ENCODE measurements at places on chromosomes 3 and 15.

DNA sequence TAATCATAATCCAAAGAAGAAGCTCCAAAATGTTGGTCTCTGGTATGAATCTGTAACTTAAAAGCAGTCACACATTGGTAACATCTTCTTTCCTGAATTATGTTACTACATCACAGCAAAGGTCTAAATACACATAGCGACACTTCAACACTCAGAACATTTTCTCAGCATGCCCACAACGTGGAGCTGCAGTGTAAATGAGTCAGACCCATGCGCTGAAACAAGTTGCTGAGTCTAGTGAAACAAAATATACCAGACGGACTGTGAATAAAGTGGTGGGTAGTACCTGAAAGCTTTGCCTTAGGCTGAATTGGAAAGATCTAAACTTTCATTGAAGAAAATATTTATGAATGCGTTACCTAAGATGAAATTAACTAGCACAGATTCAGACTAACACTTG lies 33.2 kb upstream of the GOLGA8B start:
- DNase-seq: no peak

GRCh38 chr3:41053220-41053619 lies 146.1 kb upstream of the CTNNB1 start:
- no peak for DNase-seq

DNA sequence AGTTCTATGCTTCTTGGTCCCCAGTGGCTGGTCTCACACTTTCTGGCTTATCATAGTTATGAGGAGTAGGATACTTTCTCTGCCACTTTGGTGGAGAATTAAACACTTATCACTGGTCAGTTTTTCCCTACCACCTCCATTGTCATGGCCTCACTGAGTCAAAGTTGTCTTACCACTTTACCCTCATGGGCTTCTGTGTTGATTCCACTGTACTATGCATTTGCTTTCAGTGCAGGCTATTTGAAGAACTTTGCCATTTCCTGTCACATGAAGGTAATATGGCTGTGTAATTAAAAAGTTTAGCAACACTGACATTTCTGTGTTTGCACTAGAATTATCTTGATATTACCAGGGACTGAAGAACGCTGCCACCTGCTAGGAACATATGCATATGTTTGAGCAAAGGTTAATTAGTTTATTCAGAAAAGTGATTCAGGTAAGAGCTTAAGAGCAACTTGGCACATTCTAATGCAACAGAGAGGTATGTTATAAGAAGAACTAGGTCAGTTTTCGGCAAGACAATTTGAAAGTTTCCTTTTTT lies 377.3 kb downstream of the PDCD6IP start:
- DNase-seq: no peak

GRCh38 chr15:60251300-60252070 lies 146.3 kb downstream of the ANXA2 start:
- no peak for DNase-seq

- no peak for DNase-seq
Measured at GRCh38 chr3:33716227-33716626, 1.8 kb downstream of the CLASP2 start.

DNA sequence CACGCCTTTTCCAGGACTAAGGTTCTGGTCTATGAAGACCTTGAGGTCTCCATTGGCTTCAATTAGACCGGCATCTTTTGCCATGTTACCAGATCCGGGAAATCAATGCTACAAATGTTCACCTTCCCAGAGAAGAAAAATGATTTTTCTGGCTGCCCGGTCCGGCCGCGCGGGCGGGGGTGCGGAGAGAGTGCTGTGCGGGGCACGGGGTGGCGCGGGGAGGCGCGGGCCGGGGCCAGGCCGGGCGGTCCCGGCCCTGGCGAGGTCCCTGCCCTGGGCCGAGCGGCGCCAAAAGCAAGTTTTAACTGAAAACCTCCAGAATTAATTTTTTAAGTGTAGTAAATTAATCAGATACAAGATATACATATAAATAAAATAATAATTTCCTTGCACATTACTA lies 128.2 kb downstream of the MINAR1 start:
- DNase-seq: no peak

- DNase-seq: no peak
Measured at GRCh38 chr3:183031826-183032225, 51.5 kb upstream of the DCUN1D1 start.

DNA sequence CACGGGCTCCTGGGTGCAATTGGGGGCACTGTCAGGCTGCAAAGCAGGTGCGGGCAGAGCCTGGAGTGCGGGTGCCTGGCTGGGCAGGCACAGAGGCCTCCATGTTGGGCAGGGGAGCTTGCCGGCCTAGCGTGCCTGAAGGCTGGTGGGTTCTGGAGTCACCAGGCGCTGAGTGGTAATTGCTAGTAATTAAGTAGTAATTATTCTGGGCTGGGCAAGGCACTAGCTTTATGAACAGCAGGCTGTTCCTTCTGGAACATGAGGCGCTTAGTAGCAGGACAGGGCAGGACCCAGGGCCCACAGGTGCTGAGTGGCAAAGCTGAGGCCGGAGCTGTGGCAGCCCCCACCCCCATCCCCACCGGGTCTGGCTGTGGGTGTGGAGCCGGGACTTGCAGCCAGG lies 25.3 kb downstream of the PLXNA1 start:
- DNase-seq: no peak

GRCh38 chr3:129622226-129622874 lies 15.9 kb upstream of the PLXND1 start:
- DNase-seq: no peak

DNA sequence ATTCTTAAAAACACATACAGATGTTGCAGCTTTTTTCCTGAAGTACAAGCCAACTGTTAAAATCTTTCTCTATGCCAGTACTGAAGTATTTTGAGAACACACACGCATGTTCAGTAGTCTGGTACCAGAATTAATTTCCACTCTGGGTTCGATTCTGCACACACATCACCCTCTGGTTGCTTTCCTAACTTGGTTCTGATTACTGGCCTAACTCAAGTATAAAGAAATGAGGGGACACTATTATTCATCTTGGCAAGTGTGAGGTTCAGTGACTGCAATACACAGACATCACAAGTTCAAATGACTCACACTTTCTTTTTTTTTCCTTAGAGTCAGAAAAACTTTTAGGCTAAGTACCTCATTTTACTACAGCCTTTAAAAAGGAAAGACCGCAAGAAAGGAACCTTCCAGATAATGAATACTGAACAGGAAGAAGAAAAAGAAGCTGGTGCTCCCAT lies 37.4 kb upstream of the LDHAL6B start:
- no peak for DNase-seq

DNA sequence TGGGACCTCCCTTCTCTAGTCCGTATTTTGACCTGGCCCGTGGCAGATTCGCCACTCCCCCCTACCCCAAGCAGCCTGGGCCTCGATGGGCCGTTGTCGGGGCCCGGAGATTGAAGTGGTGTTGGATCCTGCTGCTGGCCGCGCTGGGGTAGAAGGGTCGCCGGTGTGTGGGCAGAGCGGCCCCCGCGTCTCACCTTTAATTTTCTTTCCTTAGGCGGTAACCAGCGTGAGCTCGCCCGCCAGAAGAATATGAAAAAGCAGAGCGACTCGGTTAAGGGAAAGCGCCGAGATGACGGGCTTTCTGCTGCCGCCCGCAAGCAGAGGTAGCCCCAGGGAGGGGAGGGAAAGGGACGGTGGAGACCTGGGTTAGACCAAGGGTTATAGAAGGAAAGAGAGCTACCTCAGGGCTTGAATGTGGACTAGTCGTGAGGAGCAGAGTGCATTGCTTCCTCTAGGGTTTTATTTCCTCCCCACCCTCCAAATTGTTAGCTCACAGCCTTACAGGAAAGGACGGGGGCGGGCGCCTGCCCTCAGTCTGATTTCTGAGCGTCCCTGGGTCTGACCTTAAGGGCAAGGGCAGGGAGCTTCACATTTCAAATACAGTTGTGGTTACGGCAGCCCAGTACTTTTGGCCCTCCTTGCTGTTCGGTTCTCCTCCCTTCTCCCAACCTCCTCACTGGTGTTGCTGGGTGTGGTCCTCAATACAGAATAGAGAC lies 799 bp downstream of the SERF2 start:
- no peak for DNase-seq

GRCh38 chr3:141152801-141153678 lies 78.6 kb upstream of the PXYLP1 start:
- no peak for DNase-seq

DNA sequence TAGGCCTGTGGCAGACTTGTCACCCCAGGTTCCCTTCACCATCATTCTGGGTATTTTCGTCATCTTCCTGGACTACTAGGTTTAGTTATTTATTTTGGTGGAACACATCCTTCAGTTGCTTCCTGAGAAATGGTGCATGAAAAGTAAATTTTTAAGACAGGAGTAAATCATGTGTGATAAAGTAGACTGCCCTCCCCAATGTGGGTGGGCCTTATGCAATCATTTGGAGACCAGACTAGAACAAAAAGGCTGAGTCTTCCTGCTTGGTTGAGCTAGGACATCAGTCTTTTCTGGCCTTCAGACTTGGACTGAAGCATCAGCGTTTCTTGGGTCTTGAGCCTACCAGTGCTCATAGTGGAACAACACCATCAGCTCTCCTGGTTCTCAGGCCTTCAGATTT lies 50.7 kb upstream of the SLC2A2 start:
- no peak for DNase-seq

DNA sequence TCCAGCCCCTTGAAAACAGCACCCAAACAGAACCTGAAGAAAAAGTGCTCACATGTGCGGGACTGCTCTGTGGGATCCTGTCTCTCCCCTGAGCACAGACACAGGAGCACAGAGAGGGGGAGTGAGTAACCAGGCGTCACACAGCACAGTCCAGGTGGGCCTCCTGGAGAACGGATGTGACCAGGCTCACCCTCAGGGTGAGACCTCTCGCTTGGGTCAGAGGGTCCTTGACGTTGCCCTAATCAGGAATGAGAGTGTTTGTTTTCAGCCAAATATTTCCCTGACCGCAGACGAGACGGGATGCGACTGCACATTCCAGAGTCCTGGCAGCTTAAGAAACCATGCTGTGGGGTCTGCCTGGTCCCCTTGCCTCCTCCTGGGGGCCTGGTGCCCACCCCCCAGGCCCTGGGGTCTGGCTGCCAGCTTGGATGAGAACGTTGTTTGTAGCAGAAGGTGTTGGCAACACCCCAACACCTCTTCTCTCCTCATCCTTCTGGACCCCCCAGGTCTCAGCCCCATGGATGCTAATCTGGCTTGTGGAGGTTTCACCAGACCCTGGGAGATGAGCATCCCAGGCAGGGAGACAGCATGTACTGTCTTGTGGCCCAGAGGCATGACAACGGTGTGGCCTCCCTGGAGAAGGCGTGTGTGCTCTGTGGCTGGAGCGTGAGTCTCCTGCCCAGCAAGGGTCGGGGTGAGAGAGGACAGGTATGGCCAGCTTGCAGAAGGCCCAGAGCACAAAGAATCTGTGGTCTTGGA lies 42.1 kb upstream of the SLC6A6 start:
- no peak for DNase-seq

DNA sequence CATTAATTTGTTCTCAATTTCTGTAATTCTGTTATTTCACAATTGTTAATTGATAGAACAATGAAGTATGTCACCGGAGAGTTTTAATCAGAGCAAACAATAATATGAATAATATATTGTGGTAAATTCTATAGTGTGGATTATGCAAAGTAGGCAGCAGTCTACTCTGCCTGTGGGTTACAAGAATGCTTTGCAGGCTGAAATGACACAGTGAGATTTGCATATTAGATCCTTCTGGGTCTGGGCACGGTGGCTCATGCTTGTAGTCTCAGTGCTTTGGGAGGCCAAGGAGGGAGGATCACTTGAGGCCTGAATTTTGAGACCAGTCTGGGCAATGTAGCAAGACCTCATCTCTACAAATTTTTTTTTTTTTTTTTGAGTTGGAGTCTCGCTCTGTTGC lies 12.5 kb downstream of the COPG1 start:
- DNase-seq: no peak

- DNase-seq: no peak
Measured at GRCh38 chr15:99566157-99566897, 543 bp downstream of the MEF2A start.

DNA sequence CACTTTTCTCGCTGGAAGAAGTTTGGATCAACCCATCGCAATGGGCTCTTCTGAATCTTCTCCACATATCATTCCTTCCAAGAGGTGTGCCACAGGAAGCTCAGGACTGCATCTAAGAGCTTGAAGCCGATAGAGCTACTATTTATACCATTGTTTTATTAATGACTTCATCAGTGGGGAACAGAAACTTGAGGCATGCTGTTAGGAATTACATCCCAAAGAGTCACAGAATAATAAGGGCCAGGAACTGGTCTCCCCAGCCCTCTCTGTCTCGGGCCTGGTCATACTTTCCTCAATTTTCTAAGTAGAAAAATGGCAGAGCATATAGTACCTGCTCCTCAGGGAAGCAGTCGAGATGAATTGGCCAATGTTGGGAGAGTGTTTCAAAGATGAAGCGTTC lies 16.9 kb upstream of the C15orf61 start:
- no peak for DNase-seq

- no peak for DNase-seq
Measured at GRCh38 chr15:85623315-85624049, 171.2 kb downstream of the KLHL25 start.

DNA sequence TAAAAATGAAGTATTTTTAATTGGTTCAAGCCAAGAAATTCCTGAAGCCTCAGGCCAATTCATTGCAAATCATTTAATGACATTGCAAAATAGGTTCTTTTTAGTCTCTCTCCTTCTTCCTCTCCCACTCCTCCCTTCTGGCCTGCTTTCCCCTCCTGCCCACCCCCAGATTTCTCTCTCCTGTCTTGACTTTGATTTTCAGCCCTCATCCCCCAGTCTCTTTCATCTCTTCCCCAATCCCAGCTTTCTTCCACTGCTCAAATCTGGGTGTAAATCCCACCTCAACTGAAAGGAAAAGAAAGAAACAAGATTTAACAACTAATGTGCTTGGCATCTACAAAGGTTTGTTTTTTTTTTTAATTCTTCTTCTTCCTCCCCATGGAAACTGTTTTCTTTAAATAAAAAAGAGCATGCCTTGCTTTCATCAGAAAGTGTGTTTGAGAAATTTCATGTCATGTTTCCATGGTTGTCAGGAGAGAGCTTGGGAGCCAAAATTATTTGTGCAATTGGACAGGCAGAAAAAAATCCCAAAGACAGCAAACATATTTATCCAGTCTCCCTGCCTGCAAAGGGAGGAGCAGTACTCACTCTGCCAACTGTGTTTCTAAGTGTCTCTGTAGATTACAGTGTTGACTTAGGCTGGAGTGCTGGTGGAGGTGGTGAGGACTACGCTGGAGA lies 50.4 kb downstream of the BOC start:
- no peak for DNase-seq

DNA sequence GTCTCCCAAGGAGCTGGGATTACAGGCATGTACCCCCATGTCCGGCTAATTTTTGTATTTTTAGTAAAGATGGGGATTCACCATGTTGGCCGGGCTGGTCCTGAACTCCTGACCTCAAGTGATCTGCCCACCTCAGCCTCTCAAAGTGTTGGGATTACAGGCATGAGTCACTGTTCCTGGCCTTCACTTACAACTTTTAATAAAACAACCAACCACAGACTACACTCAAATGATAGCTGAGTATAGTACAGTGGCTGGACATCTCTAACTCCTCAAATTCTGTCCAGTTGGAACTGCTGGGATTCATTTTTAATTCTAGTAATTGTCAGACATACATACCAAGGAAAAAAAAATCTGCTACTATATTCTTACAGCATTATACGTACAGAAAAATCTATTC lies 71.0 kb downstream of the PBRM1 start:
- no peak for DNase-seq

- DNase-seq: no peak
Measured at GRCh38 chr15:79644091-79644490, 212.0 kb downstream of the MINAR1 start.

Measured in stimulated activated CD8-positive, alpha-beta memory T cell treated with anti-CD3 and anti-CD28 coated beads, Interleukin-15, amount 100 ng/mL, for 4 hours (primary cell).